ENCODE measurements at places on chromosomes 1 and 21.

- DNase-seq: no peak
These were observed 46.3 kb downstream of the SLC30A10 start for GRCh38 chr1:219882096-219882495.

- no peak for DNase-seq
These were observed 15.8 kb upstream of the RIPPLY3 start for GRCh38 chr21:36990508-36991205.

DNA sequence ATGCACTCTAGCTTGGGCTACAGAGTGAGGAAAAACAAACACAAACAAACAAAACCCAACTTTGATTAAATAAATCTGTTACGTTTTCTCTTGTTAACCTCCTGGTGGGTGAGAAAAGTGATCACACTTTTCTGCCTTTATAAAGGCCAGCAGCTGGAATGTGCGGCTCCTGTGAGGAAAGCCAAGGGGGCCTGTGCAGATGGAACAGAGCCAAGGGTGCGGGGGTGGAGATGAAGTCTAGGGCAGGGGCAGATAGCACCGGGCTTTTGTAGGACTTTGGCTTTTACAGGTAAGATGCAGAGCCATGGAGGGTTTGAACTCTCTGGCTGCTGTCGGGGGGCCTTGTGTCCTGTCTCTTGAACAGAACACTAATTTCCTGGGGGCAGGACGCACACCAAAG lies 40.7 kb upstream of the GPR37L1 start:
- no peak for DNase-seq

DNA sequence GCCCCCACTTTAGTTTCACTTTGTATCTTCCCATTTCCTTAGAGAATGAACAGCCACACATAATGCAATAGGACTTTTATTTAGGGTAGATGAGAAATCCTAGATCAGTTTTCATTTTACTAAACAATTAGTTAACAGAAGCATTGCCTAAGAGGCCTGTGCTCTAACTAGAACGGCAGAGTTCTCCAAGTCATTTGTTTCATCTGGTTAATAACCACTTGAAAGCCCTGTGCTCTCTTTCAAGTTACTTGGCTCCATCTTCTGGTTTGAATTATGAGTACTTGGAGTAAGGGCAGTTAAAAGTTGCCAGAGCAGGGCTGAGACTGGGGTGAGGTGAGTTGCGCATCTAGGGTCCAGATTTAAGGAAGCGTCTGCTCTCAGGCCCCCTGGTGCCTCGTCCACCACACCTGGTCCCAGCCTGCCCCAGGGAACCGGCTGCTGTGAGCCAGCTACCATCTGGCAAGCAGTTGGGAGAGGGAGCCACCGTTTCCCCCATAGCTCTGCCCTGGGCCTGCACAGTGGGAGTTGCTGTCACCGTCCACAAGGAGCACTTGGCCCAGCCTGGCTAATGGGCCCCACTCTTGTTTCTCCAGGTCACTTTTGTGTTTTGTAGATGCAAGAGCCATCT lies 18.1 kb upstream of the SLC44A3 start:
- DNase-seq: no peak

DNA sequence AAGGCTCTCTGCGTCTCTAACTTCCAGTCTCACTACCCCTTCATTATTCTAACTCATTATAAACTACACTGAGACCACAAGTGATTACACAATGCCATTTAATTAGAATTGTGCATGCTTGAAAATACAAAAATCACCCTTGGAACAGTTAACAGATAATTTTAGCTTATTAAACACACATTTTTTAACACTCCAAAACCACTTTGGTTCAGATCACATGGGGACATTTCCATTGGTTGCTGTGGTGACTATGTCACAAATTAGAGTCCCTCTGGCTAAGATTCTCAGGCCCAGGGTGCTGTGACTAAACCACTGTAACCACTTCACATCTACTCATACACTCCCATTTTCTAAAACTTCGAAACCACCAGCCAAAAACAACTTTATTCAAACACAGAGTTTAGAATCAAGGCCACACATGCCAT lies 43.0 kb downstream of the JAK1 start:
- no peak for DNase-seq

DNA sequence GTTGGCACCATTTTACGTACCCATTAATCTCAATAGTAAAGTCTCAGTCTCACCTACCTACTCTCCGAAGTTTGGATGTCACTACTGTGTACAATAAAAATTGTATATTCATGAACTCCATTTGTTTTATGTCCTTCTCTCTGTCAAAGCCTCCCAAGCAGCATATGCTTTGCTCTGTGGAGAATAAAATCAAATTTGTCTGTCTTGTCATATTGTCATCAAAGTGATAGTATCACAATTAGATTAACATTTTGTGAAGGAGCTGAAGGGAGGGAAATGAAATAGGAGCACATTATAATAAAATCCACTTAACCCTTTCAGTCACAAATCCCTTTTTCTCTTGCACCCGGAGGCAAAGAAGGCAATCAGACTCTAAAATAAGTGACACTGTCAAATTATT lies 177.1 kb upstream of the RRP15 start:
- DNase-seq: no peak

GRCh38 chr1:111474106-111474505 lies 322 bp downstream of the C1orf162 start:
- DNase-seq: no peak

DNA sequence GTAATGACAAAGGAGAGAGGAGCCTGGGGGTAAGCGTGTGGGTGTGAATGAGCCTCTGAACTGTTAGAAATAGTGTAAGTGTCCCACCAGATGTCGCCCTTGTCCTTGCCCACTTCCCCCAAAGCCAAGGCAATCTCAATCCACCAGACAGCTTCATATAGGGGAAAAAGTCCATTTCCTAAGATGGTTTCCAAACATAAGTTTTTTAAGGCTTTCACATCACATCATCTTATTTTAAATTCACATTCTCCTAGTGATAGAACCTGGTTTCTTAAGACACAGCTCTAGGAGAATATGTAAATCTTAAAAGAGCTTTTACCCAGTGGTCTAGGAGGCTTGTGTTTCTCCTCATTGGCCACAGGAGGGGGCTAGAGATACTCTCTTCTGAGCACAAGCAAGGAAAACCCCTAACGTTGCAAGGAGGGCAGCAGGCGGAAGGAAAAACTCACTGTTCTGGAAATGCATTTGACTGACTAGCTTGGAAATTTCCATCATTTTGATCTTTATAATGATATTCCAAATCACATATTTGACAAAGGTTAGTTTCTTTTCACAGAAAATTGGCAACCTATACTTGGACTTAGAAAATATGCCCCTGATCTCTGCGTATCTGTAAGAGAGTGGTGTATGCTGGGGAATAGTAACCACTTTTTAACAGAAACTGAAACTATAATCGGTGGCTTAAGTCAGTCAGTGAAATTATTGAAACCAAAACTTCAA lies 51.9 kb upstream of the LPAR3 start:
- peak; percentile 83 for DNase-seq

DNA sequence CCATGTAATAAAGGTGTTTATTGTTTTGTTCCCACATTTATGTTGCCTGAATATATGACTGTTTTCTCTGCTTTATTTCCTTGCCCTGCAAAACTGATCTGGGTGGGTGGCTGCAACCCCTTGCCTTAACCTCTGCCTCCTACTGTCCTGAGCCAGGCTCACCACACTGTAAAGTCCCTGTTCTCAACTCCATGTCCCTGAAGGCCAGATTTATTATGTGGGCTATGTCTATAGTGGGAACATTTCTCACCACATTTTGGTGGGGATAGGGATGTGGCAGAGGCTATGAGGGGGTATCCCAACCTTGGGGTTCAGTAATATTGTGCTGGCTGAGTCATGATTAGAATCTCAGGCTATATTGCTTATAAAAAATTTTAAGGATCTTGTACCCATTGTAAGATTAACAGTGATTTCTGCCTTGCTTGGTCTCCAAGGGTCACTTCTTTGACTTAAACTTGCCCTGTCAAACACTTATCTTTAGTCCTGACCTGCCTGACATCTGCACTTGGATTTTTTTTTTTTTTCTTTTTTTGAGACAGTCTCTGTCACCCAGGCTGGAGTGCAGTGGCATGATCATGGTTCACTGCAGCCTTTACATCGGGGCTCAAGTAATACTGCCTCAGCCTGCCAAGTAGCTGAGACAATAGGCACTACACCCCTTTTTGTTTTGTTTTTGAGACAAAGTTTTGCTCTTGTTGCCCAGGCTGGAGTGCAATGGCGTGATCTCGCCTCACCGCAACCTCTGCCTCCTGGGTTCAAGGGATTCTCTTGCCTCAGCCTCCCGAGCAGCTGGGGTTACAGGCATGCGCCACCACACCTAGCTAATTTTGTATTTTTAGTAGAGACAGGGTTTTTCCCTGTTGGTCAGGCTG lies 3.6 kb downstream of the RPS8 start:
- DNase-seq: no peak

- peak; percentile 57 for DNase-seq
These were observed 9.3 kb downstream of the MASP2 start for GRCh38 chr1:11037740-11038182.

- no peak for DNase-seq
These were observed 138.5 kb downstream of the ZZZ3 start for GRCh38 chr1:77543822-77544448.

DNA sequence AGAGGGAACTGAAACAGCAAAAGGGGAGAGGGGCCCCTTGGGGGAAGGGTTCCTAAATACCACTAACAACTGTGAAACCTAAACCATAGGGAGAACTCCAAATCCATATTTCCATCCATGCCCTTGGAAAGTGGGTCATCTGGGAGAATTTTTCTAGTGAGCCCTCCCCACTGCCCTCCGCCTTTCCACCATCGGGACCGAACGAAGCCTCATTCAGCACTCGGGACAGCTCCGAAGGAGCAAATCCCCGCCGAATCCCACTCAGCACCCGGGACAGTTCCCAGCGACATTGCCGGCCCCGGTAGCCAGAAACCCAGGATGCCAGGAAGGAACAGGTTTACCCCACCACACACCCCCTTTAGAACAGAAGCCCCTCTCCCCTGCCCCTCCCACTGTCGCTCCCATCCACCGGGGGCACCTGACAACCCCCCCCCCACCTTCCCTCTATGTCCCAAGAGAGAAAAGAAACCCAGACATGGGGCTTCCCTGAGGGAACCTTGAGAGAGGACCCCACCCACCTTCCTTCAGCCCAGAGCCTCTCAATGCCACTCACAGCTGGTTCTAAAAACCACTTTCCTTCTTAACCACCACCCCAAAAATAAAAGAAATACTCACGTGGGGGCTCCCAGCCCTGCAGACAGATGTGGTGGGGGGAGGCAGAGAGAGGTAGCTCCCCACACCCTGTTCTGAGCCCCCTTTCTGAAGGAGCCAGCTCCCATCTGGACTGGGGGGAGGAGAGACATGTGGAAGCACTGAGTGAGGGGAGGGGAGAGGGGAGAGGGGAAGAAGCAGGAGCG lies 4.5 kb downstream of the DLGAP3 start:
- DNase-seq: no peak

DNA sequence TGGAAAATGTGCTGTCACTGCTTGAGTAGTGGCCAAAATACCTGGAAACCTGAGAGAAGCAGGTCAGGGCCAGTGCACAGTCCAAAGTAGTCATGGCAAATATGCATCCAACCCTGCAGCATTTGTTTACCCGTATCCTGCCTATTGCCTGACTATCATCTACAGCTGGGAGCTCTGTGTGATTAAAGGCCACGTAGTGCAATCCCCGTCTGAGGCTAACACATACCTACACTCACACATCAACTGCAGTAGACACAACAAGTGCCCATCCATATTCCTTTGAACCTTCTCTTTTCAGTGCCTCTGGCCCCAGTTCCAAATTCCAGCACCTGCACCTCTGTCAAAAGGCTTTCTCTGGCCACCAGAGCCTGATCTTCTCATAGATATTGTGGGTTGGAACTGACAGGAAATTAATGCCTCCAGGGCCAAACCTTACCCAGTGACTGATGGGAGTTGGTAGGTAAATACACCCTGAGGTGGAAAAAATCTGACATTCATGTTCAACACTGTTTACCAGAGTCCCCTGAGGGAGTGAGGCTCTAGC lies 383.0 kb downstream of the SETD4 start:
- no peak for DNase-seq

DNA sequence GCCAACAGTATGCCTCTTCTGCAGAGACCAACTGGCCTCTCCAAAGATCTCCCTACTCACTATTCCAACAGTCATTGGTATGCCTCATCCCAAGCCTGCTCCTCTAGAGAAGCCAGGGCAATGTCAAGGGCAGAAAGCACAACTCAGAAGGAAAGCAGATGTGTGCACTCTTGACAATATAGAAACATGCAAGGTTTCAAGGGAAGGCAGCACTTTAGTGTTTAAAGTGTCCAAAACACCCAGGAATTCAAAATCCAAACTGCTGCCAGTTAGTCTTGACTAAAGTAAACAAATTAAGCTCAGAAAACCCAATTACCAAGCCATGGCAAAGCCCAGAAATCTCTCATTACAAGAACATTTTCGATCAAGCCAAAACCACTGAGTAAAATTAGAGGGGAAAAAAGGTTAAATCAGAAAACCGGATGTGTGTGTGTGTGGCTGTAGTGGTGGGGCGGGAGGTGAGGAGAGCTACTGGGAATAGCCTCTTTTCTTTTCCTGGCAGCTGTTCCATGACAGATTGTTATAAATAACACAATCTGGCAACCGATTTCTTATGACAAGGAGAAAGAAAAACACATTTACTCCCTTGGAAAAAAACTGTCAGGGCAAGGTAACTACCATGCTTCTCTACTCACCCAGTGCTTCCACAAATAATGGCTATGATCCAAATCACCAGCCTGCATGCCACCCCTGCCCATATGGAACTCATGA lies 39.2 kb downstream of the EIF2B3 start:
- no peak for DNase-seq

GRCh38 chr1:89355056-89355455 lies 8.8 kb upstream of the GBP6 start:
- no peak for DNase-seq

DNA sequence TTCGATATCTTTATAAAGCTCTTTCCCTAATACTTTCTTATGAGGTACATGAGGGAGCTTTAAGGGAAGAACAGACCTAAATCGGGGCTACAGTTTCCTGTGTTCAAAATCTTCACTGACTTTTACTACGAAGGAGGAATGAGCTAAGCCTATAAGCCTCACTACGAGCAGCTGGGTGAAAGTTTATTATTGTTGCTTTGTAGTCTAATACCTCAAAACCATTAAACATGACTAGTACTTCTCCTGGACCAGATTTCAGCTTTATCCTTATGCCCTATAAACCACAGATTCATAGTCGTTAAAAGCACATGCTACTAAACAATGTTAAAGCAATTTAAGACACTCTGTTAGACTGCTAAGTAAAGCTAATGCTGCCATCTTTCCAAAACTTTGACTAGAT lies 30.2 kb downstream of the NDC1 start:
- DNase-seq: no peak

GRCh38 chr1:151612501-151613281 lies 841 bp downstream of the SNX27 start:
- no peak for DNase-seq

GRCh38 chr1:213070406-213070805 lies 19.4 kb downstream of the RPS6KC1 start:
- DNase-seq: no peak

GRCh38 chr1:201818971-201819750 lies 9.8 kb upstream of the IPO9 start:
- DNase-seq: no peak
